ENCODE measurements at places on chromosomes 2 and 18.

GRCh38 chr18:54247511-54248175, 21.7 kb upstream of the POLI start:
- peak; percentile 59 for DNase-seq

- DNase-seq = no peak
Observed at GRCh38 chr18:48728204-48728833, 189.5 kb downstream of the CTIF start.

- DNase-seq = no peak
Observed at GRCh38 chr2:98775146-98775986, 44.4 kb upstream of the MGAT4A start.

DNA sequence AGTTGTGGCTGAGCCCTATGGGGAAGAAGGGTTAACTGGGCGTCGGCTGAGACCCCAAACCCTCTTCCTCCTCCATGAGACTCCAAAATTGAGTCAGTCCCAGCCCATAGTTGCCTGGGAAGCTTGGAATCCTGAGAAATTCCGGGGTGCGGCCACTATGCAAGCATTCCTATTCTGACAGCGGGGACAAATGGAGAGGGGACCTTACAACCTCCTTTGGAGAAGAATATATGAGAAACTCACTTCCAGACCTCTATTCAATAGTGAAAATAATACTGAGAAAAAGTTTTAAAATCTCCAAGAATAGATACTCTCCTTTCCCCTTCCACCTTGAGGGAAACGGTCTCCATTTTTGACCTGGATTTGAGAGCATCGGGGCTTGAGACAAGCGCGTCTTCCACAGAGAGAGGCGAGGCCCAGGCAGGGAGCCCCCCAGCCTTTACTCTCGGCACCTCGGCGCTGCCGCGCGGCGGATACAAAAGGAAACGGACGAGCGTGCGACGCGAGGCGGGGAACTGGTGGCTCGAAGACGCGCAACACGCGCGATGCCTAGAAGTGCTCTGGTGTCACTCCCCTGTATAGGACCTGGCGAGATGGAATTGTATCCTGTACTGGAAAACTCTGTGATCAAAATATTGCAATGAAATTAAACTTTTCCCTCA, 11.1 kb downstream of the NR4A2 start:
- peak; percentile 78 for DNase-seq

- no peak for DNase-seq
Observed at GRCh38 chr2:13537771-13538349, 821.1 kb downstream of the TRIB2 start.

DNA sequence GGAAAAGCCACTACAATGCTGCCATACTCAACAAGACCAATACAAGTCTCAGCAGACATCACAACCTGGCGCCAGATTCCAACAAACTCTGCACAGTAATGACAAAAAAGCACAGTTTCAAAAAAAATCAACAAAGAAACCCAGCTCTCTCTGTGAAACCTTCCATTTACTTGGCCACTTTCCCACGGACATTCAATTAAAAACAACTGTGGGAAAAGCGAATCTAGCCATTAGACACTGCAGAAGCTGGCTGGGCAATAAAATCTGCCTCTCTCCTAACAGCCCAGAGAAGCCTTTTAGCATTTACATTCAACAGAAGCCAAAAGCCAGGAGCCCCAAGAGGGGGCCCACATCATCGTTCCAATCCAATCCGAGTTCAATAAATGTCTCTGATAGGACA, 128.9 kb downstream of the HDAC4 start:
- DNase-seq = no peak

DNA sequence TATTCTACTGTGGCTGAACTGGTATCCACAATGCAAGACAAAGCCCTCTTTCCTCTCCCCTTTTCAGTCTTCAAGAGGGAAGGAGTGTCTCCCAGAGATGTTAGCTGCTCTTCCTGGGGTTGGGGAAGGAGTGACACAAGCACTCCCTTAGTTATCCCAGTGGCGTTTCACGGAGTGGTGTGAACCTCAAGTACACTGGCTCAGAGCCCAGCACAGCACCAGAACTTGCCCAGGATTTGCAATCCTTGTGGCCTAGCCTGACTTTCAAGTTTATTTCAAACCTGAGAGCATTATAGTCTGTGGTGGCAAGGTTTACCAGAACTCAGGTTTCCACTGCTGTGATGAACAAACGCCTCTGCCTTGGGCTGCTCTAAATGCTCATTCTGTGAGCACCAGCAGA, 162.5 kb downstream of the CCDC102B start:
- no peak for DNase-seq

DNA sequence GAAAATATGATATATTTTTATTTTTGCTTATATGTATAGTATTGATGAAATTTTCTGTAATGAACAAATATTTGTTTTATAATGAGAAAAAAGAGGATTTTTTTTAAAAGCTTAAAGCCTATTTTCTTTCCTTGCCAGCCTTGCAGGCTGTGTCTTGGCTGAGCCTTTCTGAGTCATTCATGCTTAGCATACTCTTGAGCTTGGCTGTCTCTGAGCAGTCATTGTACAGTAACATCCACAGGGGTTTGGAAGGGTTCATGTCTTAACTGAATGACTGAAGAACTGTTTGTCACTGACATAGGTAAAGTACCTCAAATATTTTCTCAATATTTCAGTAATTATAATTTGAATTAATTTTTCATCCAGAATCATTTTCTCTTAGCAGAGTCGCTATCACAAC, 49.3 kb downstream of the GPR39 start:
- DNase-seq = no peak

- no peak for DNase-seq
Observed at GRCh38 chr18:24185805-24186204, 46.9 kb downstream of the CABYR start.

DNA sequence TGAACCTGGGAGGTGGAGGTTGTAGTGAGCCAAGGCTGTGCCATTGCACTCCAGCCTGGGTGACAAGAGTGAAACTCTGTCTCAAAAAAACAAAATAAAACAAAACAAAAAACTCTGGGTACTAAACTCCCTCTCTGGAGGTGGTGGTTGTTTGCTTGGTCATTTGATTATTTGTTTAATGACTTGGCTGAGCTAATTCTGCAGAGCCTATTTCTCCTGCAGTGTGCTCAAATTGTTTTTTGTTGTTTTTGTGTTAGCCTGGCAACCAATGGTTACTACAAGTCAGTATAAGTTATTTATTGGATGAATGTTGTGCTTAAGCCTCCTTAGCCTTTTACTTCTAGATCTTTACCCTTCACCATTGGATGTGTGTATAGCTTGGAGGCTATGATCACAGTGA, 387.5 kb downstream of the ADCYAP1 start:
- peak; percentile 95 for DNase-seq

DNA sequence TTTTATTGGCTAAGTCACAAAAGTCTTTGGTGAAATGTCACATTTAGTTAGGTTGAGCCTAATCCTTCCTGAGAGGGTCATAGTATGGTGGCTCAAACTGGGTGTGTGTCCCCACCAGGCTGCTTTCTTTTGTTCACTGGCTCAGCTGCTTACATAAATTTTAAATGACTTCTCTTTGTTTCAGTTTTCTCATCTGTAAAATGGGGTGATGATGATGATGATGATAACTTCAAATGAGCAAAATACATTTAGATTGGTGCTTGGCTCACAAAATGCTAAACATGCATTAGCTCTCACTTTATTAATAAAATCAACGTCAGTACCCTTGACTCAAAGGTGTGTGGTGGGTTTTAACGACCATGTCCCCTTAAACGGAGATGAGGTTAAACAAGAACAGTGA, 7.2 kb upstream of the TAF1B start:
- DNase-seq = no peak

DNA sequence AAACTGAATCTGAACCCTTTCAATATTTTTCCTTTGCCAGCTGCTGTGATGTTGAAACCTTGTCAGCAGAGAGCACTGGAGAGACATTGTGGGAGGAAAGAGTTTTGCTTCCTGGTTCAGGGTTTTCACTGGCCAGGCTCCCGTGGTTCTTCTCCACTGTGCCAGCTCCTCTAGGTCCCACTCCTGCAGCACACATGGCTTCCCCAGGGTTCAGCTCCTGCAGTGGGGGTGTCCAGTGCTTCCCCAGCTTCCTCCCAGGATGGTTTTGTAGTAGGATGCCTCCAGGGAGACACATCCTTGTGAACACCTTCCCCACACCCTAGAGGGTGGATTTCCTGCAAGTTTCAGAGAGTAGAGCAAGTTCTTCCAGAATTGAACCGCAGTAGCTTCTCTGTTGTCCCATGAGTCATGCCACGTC, 24.0 kb upstream of the SULT1C3 start:
- peak; percentile 88 for DNase-seq

DNA sequence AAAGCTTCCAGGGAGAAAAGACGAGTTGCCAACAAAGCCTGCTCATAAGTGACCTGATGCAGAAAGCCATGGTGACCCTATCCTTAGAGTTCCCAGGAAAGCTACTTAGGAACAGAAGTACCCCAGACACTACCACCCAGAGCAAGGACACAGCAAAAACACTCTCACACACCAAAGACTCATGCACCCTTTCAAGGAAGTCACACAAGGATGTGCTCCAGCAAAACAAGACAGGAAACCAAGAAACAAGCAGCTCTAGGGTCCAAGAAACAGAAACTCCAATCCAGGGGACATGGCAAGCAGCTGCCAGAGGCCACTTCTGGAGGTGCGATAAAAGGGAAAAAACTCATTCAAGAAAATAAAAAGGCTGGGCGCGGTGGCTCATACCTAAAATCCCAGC, 5.7 kb downstream of the KIF1A start:
- no peak for DNase-seq

GRCh38 chr2:191696001-191696400, 18.1 kb downstream of the NABP1 start:
- peak; percentile 71 for DNase-seq

DNA sequence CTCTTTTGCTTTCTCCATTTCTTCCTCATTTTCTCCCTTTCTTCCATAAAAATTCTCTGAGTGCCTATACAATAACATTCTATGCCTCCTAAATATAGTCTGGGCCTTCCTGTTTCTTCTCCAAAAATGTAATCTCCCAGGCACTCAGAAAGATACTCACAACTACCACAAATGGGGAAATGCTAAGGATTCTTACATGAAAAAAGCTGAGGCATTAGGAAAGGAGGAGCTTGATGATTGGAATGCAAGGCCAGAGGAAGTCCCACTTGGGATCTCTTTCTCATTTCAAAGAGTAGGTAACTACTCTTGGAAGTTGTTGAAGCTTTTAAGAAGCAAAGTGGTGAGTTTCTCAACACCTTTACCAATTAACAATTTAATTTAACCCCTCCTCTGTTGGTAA, 3.4 kb downstream of the VSNL1 start:
- DNase-seq = no peak

- no peak for DNase-seq
Observed at GRCh38 chr2:203682688-203683130, 23.7 kb upstream of the CD28 start.

DNA sequence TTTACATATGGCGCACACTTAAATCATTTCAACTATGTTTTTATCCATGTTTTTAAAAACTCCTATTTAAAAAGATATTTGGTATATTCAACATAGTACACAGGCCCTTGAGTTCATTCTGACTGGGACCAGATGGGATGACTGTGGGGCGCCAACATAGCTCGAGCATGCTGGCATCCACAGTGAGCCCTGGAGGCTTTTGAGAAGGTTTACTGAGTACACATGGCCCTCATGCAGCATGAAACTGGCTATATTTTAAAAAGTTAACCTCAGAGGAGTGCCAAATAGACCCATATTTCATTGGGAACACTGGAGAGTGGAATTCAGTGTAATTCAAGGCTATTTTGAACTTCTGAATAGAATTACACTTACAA, 83.6 kb downstream of the CCDC85A start:
- DNase-seq = no peak

DNA sequence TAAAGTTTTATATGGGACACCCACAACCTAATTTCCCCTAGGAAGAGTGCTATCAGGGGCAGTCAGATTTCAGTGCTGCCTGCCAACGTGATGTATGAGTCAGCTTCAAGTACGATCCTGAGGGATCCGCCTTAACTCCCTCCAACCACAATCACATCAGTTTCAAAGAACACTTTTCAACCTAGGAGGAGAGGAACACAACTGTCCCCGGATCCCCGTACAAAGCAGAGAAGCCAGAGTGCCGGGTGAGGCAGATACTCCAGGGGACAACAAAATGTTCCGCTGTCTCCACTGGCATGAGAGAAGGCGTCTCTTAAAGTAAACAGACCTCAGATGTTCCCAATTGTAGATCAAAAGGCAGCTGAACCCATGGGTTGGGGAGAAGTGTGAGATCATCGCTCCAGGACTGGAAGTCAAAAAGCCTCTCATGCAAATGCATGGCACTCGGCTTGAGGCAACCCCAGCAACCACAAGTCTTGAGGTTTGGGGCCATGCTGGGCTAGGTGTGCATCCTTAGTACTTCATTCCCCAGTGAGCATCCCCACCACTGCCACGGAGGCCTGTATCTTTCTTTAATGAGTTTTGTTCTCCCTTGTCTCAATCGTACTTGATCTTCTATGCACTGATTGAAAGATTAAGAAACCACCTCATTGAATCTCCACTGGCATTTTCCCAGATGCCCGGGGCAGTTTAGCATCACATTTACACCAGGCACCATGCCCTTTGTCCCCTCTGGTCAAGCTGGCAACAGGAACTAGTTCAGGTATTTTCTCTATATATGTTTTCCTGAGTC, 91.0 kb upstream of the CCBE1 start:
- peak; percentile 75 for DNase-seq

DNA sequence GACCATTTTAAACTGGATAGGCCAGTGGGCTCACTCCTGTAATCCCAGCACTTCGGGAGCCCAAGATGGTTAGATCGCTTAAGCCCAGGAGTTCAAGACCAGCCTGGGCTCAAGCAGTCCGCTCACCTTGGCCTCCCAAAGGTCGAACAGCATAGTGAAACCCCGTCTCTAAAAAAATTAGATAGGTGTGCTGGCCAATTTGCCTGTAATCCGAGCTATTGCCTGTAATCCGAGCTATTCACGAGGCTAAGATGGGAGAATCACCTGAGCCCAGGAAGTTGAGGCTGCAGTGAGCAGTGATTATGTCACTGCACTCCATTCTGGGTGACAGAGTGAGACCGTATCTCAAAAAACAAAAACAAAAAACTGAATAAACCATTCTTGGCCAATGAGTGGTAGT, 52.6 kb upstream of the EMILIN2 start:
- DNase-seq = no peak

- no peak for DNase-seq
Observed at GRCh38 chr2:59322005-59322404, 1080.9 kb upstream of the FANCL start.

- DNase-seq = no peak
Observed at GRCh38 chr2:73611193-73611592, 31.0 kb downstream of the NAT8 start.
